Inflammatory macrophage treated with lipopolysaccharide for 4 hours (primary cell): ENCODE measurements at places on chromosomes 2 and 18.

GRCh38 chr2:139353874-139354273, 573.7 kb upstream of the NXPH2 start:
- no peak for DNase-seq

DNA sequence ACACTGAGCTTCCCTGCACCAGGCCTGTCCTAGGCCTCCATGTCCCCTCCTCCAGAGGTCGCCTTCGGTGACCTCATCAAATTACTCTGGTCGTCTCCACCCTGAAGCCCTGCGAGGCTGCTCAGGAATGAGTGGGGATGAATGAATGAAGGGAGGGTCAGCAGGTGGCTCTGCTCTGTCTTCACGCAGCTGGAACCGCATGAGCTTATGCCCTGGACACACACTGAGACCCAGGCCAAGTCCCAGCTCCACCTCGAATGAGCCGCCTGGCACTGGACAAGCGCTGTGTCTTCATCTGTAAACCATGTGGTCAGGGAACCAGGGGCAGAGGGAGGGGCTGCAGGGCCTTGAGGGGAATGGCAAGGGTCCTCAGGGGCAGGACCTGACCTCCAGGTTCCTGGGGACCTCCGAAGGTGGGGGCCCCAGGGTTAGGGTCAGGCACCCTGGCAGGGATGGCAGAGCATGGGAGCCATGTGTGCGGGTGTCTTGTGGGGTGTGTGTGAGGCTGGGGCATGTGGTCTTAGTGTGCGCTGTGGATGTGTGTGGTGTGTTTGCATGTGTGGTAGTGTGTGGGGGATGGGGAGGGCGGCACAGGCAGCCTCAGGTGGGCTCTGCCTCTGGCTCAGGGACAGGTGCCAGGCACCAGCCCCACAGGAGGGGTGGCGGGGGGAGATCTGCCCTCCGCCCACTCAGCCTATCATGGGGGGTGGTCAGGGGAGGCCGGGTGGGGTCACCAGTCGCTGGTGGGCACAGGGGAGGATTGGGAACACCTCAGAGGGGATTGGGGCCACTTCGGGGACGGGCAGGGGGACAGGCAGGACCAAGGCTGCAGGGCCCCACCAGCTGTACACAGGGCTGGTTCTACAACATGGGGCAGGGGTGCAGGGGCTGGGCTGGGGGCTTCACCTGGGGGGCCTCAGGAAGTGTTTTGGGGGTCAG, 13.9 kb downstream of the ODC1 start:
- DNase-seq: no peak

DNA sequence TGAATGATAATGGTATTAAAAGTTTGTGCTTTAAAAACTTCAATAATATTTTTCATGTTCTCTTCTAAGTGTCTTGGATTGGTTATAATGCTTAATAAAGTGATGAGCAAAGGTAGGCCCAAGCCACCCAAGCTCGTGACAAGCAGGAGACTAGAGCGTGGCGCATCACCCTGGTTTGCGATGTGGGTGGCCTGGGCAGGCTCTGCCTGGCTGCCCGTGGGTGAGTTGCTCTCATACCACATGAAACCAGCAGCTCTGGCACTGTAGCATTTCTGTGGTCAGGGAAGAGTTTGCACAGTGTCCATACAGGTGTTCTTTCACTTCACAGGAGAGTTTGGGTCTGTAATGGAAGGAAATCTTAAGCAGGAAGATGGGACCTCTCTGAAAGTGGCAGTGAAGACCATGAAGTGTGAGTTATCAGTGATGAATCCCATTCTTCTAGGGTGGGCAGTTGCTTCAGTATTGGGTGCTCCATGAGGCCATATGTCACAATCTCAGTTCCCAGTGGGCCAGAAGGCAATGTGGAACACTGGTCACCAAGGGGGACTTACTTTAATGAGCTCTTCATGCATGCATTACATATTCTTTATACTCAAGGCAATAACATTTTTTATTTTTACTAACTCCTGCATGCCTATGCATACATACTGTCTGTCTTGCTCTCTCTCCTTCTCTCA, 51.4 kb upstream of the TMEM87B start:
- no peak for DNase-seq

GRCh38 chr2:107721586-107721985, 105.1 kb upstream of the RGPD4 start:
- no peak for DNase-seq

DNA sequence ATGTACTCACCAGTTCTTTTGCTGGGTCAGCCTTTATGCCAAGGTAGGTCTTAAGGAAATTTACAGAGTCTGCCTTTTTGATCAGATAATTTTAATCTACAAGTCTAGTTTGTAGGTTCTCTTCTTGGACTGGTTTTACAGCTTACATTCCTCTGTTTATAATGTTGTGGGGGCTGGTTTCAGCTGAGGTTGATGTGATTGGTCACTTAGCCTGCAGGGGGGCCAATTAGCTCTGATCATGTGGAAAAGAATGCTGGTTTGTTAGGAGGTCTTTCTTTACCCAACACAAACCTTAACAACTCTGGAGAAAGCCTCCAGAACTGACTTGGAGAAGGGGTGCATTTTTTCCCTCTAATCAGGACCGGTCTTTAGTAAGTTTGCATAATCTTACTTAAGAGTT, at the start of gene KCNJ13:
KCNJ13 (minus strand) TSS at position 131 of the 400 bp plus-strand sequence. CDS start 5,203 bp downstream, outside the sequence.
- DNase-seq: no peak

- no peak for DNase-seq
These were observed 394.0 kb upstream of the HNRNPA3 start for GRCh38 chr2:176818617-176819016.

DNA sequence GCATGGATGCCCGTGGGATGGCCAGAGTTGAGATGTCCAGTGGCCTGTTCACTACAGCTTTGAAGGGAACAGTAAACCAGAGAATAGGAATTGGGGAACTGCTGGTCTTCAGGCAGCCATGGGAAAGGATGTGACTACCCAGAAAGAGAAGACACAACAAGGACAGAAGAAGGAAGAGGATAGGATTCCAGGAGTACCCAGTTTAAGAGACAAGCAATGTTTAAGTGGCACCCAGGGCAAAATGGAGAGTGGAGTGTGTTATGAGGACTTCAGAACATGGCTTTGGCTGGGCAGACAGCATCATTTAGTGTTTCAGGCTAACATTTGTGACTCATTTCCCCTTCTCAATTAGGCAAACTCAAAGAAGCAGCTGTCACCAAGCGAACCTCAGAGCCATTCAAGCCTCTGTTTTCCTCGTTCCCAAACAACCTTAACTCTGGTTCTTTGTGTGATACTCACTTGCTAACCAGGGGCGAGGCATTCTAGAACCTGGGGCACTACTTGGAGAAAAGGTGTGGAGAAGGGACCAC, 4.0 kb upstream of the FAM124B start:
- DNase-seq: peak; percentile 59

DNA sequence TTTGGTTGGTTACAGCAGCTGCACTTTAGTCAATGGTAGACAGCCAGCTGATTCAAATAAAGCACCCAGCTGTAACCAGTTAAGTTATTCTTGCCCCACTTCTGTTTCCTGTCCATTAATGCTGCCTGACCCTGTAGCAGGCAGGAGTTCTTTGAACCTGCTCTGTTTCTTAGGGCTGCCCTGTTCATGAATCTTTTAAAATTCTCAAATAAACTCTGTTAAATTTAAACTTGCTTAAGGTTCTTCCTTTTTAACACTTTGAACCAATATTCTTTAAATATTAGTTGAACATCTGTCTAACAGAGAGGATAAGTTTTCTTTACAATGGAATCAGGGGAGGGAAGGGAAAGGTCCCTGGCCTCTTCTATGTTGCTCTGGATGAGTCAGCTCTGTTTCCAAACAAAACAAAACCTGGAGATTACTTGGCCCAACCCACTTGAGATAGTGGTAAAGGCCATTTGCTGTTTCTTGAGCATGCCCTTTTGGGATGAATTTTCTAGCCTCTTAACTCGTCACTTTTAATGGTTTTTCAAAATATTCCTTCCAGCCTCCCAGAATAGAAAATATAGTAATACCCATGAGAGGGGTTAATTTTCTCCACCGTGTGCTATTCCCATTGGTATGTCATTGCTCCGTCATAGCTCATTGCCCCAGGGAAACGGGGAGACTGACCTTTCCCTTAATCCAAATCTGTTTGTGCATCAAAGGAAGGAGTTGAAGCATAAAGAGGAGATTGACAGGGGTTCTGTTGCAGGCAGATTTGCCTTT, 112.1 kb upstream of the FHL2 start:
- no peak for DNase-seq

- no peak for DNase-seq
These were observed 97.6 kb downstream of the UXS1 start for GRCh38 chr2:106096299-106097037.

GRCh38 chr2:24304098-24304497, 56.2 kb downstream of the ITSN2 start:
- DNase-seq: no peak

DNA sequence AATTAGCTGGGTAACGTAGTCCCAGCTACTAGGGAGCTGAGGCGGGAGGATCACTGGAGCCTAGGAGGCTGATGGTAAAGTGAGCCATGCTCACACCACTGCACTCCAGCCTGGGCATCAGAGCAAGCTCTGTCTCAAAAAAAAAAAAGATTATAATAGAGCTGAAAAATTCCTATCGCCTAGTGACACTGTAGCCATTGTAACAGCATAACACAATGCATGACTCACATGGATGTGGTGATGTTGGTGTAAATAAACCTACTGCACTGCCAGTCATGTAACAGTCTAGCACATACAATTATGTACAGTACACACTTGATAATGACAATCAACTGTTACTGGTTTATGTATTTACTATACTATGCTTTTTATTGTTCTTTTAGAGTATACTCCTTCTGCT, 39.6 kb downstream of the MGAT4A start:
- DNase-seq: no peak

DNA sequence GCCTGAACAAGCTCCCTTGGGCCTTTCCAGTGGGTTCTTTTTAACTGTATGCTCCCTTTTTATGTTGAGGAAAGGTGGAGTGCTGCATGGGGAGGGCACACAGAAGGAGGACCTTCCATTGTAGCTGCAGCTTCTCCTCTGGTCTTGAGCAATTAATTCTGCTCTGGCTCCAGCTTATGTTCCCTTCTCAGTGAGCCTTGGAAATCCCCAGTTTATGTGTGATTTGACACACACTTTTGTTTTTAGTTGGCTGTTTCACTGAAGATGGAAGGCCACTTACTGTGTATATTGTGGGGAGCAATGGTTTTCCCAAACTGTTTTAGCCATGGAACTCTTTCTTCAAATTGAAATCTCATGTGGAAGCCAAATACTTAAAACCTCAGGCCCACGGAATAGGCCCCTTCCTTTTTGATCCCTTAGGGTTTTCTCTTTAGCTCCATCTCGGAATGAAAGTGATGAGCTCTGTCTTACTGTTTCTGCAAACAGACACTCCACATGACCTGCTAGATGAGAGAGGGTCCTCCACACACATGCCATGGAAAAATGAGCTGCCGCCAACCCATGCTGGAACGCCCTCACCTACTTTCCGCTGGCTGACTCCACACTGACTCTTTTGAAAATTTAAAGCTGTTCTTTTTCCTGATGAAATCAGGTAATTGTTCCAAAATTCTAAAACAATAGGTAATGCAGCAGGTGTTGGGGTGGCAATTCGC, 280.9 kb upstream of the SIX2 start:
- DNase-seq: peak; percentile 1

DNA sequence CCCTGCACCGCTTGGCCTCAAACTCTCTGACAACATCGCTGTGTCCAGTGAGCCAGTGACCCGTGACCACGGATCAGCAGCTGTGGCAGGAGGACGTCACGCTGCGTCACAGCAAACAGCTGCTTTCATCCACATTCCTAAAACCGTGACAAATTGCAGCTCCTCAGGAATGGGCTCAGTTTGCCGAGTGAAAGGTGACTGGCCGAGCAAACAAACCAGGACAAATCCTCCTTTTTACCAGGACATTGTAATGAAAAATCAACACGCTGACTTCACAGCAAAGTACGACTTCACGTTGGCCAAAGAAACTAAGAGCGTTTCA, 57.6 kb downstream of the PXDN start:
- no peak for DNase-seq

DNA sequence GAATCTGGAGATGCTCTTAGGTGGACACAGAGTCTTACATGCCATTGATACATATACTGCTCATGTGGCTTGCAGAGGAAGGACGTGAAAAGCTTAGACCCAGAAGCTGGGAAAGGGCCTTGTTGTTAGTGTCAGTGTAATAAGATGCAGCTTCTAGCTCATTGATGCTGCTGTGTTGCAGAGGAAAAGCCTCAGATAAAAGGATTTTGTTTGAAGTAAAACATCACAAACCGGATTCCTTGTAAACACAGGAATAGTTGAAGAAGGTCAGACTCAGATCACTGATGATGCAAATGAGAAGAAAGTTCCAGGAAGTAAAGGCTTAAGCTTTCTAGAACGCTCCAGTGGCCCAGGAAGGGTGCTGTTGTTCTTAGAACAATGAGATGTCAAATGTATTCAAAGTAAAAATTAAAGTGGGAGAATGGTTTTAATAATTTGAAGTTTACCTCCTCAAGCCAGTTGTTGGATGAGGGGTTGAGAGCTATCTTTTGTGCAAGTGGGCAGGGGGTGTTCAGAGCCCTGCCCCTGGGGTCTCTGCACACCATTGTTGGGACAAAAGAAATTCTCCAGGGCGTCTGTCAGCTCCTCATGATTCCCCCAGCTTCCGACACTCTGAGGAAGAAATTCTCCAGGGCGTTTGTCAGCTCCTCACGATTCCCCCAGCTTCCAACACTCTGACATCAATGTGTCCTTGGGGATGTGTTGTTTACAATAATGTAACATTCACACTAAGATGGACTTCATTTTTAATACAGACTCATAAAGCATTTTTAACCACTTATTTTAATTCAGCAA, 61.3 kb upstream of the CHMP1B start:
- DNase-seq: no peak

GRCh38 chr2:228065686-228066085, 115.8 kb downstream of the SPHKAP start:
- no peak for DNase-seq

DNA sequence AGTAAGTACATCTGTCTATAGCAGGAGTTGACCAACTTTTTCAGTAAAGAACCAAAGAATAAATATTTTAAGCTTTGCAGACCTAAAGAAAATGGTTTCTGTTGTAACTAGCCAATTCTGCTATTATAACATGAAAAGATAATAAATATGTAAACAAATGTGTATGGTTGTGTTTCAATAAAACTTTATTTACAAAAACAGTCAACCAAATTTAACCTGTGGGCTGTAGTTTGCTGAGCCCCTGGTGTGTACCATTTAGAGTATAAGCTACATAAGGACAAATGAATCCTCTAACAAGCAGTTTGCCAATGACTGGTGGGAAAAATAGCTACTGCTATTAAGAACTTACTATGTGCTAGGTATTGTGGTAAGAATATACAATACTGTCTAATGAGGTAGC, 79.4 kb downstream of the MAIP1 start:
- no peak for DNase-seq

GRCh38 chr2:121049131-121049530, 235.9 kb downstream of the TFCP2L1 start:
- DNase-seq: no peak

- DNase-seq: peak; percentile 68
These were observed 80.4 kb downstream of the LPIN2 start for GRCh38 chr18:2932247-2933181.
